ENCODE measurements at places on chromosomes 3 and 15. TPM values are rescaled to one million over a fixed set of nuclear protein-coding genes. Genes with fewer than 3 reads are reported as not detected.
A peak's percentile ranks its signal among the peaks of the same experiment; 100 is the strongest.

Gene ACKR4
- polyA plus RNA-seq = not detected

Gene IL5RA
- not detected for polyA plus RNA-seq

Gene SCN11A
- polyA plus RNA-seq = 0.51 TPM

Gene PAK6
- 8.3 TPM for polyA plus RNA-seq

Gene CHRD
- 20.4 TPM for polyA plus RNA-seq

Gene UPK1B
- not detected for polyA plus RNA-seq

Gene ABHD2
- 28.4 TPM for polyA plus RNA-seq

Gene CYP11A1
- polyA plus RNA-seq = 11.2 TPM

DNA sequence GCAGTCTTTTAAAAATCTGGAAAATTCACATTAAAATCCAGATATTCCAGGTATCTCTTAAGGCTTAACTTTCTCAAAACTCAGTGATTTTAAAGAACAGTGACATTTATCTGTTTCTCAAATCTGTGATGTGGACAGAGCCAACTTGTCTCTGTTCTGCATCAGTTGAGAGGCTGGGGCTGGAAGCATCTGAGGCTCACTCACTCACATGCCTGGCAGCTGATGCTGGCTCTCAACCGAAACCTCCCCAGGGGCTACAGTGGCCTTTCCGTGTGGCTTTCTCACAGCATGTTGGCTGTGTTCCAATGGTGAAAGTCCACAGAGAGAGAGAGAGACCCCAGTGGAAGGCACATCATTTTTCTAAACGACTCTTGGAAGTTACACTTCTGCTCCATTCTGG is 53.5 kb downstream of the CEMIP start:
- no peak for DNase-seq

DNA sequence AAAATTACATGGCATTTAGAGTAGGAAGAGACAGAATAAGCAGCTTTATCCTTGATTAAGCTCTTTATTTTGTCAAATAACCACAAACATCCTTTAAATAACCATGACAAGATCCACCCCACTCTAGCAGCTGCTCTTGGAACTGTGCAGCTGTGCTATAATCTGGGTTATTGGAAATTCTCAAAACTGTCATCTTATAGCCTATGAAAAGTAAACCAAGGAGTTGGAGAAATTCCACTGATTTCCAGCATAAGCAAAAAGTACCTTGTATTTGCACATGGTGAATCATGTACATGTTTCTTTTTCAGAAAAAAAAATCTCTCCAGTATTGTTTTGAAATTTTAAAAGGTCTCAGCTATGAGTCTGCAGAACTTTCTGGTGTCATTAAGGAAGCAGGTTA is 88.8 kb upstream of the ABI3BP start:
- DNase-seq = no peak

DNA sequence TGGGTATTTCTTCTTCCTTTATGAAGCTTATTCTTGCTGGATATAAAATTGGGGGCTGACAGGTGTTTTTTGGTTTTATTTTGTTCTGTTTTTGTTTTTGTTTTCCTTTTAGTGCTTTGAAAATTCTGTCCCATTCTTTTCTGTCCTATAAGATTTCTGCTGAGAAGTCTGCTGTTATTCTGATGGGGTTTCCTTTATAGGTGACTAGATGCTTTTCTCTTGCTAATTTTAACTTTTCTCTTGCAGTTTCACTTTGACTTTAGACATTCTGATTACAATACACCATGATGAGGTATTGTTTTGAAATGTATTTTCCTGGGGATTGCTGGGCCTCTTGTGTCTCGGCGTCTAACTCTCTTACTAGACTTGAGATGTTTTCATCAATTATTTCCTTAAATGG is 22.8 kb downstream of the TTC14 start:
- no peak for DNase-seq

DNA sequence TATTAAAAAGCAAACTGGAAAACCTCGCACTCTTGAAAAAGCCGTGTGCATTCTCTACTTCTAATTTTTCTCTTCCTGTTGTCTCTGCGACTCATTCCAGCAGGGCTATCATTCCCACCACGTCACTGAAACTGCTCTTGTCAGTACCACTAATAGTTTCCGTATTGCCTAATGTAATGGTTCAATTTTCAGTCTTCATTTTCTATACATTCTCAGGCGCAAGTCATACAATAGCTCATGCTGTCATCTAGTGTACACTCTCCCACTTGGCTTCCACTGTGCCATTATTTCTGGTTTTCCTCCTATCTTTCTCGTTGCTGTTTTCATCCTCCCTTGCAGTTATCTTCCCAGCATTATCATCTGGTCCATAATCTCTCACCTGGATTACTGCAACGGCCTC is 160.2 kb downstream of the SPATA16 start:
- peak; percentile 65 for DNase-seq

DNA sequence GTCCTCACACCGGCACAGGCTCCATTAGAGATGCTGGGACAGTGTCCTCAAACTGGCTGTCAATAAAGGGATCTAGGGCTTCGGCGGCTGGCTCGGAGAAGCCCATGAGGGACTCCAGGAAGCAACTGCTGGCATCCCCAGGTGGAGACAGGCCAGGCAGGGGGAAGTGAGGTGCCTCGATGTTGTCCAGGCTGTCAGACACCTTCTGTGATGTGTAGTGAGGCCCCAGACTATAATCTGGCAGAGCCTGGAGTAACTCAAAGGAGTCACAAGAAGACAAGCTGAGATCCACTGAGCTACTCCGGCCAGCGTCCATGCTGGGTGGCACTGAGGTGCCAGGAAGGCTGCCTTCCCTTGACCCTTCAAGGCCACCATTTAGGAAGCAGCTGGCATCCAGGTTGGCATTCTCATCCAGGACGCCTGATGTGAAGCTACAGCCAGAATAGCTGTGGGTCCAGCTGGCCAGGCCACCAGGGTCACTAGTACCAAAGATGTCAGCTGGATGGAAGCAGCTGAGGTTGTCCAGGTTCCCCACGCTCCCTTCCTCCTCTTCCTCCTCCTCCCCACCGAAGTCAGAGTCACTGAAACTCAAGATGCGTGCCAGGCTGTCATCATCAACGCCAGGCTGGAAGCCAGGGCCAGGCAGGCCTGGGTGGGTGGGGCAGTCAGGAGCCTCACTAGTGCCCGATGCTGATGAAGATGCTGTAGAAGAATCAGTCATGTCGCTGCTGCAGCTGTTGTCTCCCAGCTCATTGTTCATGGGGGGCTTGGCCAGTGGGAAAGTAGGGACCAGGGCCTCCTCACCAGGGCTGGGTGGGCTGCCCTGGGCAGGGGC is 10.1 kb downstream of the CSRNP1 start:
- no peak for DNase-seq

GRCh38 chr15:84855136-84855535 is 29.3 kb upstream of the SLC28A1 start:
- no peak for DNase-seq

GRCh38 chr3:102092617-102093466 is 243.5 kb downstream of the NFKBIZ start:
- peak; percentile 30 for DNase-seq

DNA sequence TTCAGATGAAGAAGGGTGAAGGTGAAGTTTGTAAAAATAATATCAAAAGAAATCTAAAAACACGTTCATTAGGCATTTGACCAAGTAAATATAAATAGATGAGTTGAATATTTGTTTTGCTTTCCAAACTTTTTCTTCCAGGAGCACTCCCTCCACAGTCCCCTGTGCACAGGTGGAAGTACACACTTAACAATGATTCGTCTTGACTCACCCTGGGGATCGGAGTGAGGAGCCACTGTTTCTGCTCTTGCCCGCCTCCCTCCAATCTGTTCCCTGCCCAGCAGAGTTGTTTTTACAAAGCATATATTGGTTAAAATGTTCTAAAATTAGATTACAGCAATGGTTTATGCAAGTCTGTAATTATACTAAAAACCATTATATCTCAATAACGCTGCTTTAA is 175.1 kb downstream of the PTPRG start:
- DNase-seq = no peak

- no peak for DNase-seq
Observed at GRCh38 chr3:119500265-119500664, 1.9 kb downstream of the TIMMDC1 start.

DNA sequence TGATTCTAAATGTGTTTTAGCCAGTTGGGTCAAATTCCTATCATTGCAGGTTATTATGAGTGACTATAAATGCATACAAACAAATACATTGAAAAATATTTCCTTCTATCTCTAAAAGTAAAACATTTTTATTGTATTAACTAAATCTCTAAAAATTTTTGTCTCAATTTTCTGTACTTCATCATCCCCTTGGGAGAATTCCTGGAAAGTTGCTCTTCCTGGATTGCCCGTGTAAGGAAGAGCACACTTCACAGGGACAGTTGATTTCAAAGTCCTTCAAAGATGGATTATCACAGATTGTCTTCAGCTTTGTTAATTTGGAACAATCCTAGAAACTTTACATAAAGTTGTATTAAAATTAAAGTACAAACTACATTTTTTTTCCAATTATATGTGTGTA is 595.6 kb downstream of the ROBO1 start:
- DNase-seq = no peak

GRCh38 chr15:76177491-76178040 is 117.8 kb downstream of the TMEM266 start:
- no peak for DNase-seq

DNA sequence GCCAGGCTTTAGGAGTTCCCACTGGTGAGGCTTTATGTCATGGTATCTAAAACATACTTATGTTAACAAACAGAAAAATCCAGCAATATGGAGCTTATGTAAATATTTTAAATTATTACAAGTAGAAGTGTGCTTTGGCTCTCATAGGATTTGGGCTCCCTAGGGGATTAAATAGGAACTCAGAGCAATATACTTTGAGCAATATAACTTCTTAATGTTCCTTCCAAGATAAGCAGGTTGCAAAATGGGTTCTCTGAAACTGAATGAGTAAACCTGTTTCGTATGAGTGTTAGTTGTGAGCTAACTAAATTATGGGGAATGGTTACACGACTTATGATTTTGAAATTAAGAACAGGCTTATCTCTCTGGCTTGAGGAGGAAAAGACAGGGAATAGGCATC is 366.1 kb upstream of the ZNF385D start:
- DNase-seq = peak; percentile 17

DNA sequence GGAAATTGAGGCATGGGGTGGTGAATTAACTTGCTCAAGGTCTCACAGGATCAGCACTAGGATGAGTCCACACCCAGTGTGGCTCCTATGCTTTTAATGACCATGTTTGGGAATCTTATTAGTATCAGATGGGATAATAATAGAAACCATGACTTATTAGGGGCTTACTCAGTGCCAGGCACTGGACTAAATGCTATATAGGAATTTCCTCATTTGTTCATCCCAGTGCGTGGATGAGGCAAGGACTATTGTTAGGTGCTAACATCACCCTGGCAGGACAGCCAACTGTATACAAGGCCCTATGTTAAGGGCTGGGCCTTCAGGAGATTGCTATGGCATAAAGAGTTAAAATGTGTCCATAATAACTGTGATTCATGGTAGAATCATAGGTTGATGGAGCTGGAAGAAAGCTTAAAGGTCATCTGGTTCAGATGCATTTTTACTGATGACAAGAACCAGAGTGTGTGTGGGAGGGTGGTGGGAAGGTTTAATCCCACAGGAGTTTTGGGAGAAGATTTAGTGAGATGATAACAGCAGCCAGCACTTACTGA is 4.7 kb upstream of the FEM1B start:
- peak; percentile 35 for DNase-seq

DNA sequence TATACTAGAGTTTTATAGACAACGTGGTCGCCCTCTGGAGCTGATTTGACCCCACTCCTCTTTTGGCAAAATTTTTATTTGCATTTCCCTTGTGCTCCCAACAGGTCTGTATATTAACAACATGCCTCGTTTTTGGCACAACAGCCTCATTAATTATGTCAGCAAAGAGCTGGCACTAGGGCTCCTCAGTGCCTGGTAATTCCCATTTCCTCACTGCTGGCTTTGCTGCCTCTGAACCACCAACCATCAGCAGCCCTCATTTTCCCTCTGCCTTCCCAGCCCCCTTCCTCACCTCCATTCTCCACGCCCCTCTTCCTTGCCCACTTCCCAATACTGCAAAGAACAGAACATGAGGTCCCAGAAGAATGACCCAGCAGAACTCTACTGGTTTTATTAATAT is 204.8 kb downstream of the ABHD5 start:
- DNase-seq = no peak

GRCh38 chr15:54812383-54812782 is 384.4 kb downstream of the RSL24D1 start:
- no peak for DNase-seq

DNA sequence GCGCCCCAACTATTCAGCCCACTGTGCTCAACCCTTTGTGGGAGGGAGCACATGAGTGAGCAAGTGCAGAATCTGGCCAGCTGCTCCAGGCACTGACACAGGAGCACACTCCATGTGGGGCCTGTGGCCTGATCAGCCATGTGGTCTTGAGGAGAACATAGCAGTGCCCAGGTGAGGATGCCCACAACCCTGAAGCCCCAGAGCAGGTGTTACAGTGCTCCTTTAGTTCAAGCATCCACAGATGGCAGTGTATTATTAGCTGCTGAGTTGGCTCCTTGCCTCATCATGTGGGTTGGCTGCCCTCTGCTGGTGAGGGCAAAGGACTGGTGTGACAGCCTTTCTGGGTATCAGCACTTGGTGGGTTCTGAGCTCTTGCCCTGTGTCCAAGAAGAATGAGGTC is 1588.2 kb downstream of the SI start:
- peak; percentile 32 for DNase-seq

- DNase-seq = no peak
Observed at GRCh38 chr3:107201146-107201545, 176.1 kb upstream of the CCDC54 start.

DNA sequence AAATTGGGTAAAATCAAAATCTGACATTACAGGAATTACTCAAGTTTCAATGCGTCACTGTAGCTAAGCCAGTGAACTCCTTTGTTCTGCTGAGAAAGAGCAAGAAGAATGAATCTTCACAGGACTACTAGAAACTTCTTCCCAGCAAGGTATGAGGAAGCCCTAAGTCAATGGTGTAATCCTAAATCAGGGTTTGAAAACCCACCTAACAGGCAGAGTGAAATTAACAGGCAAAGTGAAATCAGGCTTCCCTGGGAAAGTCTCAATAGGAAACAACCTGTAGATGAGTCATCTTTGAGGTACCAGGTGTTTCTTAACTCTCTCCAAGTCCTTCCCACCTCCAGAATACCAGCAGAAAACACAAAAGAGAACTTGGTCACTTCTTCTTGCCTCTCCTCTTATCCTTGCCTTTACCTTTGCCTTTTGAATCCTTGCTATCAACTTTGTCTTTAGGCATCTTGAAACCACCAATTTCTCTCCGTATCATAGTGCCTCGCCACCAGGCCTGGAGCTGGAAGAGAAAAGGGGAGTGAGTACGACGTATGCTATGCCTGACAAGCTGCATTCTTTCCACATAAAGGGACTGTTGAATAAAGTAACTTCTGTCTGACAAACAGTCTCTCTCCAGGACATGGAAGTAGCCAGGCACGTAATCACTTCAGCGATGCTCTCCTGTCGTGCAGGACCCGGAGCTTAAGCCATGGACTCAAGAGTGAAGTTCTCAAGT is 60.6 kb upstream of the RPL35A start:
- DNase-seq = no peak
